A172 (cell line): ENCODE measurements at places on chromosomes 13 and 19. TPM values are rescaled to one million over a fixed set of nuclear protein-coding genes. Genes with fewer than 3 reads are reported as not detected.

DNA sequence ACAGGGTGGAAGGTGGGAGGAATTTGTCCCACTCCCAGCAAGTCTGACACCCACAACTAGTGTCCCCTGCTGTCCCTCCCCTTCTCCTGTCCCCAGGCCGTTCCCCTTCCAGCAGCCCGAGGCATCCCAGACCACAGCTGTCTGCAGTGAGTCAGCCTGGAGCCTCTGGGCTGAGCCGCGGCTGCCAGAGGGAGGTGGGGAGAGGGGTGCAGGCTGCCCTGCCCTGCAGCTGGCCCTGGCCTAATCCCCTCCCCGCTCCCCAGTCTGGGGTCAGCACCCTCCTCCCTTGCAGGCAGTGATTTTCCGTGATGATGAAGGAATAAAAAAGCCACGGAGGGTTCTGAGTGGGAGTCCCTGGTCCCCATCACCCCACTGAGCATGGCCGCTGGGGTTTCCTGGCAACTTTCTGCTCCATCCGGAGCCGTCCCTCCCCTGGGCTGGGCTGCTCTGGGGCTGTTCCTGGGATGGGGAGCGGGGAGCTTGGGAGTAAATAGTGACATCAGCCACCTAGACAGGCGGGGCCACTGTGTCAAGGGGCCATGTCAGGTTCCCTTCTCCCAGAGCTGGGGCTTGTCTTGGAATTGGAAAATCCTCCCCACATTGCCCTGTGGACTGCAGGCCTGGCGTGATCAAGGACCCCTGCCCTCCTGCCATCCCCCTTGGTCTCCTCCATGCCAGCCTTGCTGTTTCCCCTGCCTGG lies 16.8 kb downstream of the SPC24 start:
- peak; percentile 95 for DNase-seq

- no peak for DNase-seq
Measured at GRCh38 chr19:46967578-46968032, 52.0 kb upstream of the NPAS1 start.

DNA sequence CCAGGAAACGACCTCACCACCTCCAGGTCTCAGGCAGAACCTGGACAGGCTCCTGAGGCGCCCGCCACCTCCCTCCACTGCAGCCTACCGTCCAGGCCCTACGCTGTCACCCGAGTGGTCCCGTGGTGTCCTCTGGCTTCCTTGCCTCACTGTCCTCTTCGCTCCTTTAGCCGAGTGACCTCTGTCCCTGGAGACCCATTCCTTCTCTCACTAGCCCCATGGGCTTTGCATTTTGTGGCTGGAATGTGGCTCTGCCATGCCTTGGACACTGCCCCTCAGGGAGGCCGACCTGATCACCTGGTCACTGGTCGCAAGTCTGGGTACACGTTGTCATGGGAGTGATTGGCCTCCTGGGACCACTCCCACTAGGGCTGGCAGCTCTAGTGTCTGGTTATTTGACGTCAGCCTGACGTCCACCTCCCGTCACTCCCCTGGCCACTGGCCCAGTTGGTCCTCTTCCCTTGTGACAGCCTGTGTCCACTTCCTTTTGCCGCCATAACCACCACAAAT lies 17.9 kb downstream of the SLC25A42 start:
- no peak for DNase-seq

DNA sequence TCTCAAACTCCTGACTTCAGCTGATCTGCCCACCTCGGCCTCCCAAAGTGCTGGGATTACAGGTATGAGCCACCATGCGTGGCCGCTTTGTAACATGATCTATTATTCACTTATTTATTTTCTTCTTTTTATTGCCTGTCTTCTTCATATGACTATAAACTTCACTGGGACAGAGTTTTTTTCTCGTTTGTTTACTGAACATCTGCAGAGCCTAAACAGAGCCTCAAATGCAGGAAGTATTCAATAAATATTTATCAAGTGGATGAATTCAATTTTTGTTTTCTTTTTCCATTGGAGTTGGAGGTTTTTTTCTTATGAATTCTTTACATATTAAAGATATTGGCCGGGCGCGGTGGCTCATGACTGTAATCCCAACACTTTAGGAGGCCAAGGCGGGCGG lies 54.7 kb downstream of the SKA3 start:
- DNase-seq, result no peak

GRCh38 chr13:65860306-65860705 lies 1369.8 kb downstream of the PCDH9 start:
- DNase-seq, result no peak

DNA sequence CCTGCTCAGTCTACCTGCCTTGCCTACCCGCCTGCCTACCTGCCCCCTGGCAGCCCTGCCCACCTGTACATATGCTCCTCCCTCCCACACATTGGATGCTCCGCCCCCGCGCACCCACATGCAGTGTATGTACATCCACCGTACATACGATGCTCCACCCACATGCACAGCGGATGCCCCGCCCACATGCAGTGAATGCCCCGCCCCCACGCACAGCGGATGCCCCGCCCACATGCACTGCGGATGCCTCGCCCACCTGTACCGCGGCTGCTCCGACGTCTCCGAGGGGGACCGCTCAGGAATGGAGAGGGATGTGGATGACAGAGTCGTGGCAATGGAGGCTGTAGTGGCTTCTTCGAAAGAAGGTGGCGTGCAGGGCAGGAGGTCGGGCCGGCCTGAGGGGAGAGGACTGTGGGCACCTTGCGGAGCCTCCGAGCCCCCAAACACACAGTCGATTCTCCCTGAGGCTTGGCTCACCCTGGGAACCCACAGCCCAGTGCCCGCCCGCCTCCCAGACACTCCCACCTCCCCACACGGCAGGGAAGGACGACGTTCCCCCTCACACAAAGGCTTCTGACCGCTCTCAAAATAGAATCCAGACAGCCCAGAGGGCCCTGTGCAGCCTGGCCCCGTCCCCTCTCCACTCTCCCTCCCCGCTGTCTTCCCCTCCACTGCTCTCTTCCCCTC lies 16.5 kb upstream of the CACTIN start:
- no peak for DNase-seq

DNA sequence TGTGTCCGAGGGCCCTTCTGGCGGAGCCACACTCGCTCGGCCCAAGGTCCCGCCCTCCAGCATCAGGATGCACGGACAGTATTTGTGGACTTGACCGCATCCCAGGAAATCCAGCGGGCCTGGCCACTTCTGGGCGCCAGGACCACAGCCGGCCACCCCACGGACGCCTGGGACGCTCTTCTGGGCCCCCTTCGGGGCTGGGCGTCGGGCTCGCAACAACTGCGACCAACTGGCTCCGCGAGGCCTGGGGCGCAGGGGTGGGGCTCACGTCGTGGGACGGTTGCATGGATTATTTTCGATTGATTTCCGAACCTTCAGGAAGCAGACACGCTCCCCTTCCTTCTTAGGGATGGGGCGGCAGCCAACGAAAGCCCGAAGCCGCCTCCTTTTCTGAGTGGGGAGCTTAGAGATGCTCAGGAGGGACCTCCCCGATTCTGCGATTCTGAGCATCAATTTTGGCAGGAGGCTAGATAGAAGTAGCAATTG lies 521 bp upstream of the NUP58 start:
- no peak for DNase-seq

DNA sequence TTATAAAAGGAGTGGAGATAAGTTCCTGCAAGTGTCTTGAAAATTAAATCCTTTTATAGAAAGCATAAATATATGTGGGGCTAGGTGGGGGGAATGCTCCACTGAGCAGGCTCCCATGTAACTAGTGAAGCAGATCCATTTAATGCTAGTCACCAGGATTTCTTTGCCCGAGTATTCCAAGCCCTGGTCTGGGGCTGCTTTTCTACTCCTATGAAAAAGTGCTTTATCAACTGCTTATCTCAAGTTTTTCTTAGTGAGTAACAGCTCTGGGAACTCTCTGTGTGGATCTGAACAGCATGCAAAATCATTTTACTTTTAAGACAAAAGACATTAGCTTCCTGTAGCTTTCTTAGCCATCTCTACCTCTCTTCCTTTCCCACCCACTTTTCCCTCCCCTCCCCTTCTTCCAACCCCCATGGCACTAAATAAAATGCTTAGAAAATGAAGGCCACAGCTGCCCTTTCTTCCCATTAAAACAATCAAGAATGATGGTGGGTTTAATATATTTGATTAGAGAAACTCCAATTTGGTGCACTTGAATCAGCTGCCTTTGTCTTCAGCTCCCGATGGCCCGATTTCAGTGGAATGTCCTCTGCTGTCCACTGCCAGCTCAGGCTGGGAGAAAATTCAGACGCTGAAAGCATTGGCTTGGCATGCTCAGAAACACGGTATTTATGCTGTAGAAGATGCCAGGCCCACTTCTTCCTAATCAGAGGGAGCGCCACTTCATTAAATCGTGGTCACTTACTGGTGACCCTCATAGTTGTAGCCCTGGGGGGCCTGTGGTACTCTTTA lies 475.1 kb downstream of the FOXO1 start:
- DNase-seq, result no peak

DNA sequence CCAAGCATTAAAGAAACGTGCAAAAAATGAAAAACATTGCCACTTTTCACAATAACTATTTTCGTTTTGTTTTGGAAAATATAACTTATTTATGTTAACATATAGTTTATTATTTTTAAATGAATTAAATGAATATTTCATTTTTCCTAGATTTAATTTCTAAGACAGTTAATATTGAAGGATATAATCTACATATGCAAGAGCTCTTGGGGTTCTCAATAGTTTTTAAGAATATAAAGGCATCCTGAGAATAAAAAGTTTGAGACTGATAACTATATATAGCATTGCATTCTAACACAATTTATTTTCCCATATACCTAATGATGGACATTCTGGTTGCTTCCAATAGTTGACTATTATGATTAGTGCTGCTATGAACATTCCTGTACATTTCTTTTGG lies 19.9 kb downstream of the ZNF461 start:
- no peak for DNase-seq

- no peak for DNase-seq
Measured at GRCh38 chr13:112101360-112101930, 34.5 kb downstream of the SOX1 start.

- no peak for DNase-seq
Measured at GRCh38 chr19:32302778-32303177, 42.6 kb upstream of the ZNF507 start.

GRCh38 chr13:20405691-20406090 lies 120.0 kb downstream of the CRYL1 start:
- no peak for DNase-seq

GRCh38 chr13:41017817-41018601 lies 1.1 kb downstream of the ELF1 start:
- DNase-seq, result no peak

DNA sequence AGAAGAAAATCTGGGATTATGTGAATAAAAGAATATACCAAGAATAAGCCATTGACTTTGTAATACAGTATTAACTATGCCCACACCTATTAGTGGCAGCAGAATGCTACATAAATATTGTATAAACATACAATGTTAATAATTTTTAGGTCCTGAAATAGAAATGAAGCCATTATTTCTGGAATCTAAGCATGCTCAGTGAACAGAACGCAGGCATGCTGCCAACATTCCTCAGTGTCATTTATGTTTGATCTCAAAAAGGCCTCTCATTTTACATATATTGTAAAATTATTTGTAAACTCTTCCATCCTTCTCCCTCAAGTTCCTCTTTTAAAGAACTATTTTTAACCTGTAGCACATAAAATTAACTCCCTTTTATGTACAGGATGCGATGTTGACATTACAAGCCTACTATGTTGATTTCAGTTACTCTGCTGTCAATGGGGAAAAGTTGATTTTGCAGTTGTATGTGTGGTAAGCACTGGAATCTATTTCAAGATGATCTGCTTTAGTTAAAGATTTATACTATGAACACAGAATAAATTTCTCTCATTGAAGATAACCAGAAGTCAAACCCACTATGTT lies 118.8 kb downstream of the VWA8 start:
- no peak for DNase-seq

GRCh38 chr13:41941174-41941573 lies 19.7 kb downstream of the VWA8 start:
- DNase-seq, result no peak

- no peak for DNase-seq
Measured at GRCh38 chr13:36130193-36130551, 1.0 kb downstream of the DCLK1 start.

GRCh38 chr19:53868892-53869804 lies 1.5 kb downstream of the MYADM start:
- peak; percentile 89 for DNase-seq

GRCh38 chr13:91123456-91124127 lies 223.9 kb upstream of the MIR17HG start:
- no peak for DNase-seq

DNA sequence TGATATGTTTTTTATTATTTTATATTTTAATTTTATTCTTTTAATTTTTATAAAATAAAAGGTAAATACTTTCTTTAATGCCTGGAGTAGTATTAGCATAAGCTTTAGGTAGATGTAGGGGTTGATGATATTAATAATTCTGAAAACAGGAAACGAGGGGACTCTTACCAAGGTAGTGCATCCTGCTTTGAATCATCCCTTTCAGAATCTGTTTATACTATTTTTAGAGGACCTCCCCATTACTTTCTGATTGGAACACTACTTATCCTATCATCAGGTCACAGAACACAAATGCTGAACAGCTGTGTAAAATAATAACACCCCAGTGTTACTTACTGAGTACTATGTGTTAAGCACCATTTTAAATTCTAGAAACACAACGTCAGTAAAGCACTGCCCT lies 27.3 kb downstream of the COG6 start:
- DNase-seq, result no peak

- peak; percentile 31 for DNase-seq
Measured at GRCh38 chr19:33904681-33905080, 108.0 kb downstream of the KCTD15 start.

GRCh38 chr19:41416194-41416674 lies 10.9 kb downstream of the B3GNT8 start:
- DNase-seq, result no peak

DNA sequence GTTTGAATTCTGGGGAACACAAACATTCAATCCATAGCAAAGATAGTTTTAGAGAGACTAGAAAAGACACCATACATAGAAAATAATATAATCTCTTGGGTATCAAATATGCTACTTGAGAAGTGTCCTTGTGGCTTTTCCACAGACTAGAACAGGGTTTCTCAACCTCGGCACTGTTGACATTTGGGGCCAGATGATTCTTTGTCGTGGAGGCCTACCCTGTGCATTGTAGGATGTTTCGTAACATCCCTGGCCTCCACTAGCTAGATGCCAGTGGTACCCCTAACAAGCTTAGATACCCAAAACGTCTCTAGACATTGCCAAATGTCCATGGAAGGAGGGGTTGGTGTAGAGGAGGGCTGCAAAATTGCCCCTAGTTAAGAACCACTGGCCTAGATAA lies 2.2 kb upstream of the ESD start:
- DNase-seq, result no peak

Gene C2CD4C
- 8.8 and 12.2 TPM in 2 replicates for total RNA-seq

Gene ATP13A1
- total RNA-seq, result 48.5 and 93.1 TPM in 2 replicates

Gene ERICH6B
- not detected in 2 replicates for total RNA-seq

Gene ZNF575
- 0.62 TPM in 1 of 2 replicates, not detected in the other for total RNA-seq

Gene WDR87
- total RNA-seq, result not detected in 2 replicates

Gene MYO1F
- total RNA-seq, result 0.02 TPM in 1 of 2 replicates, not detected in the other

Gene SYDE1
- 61.6 and 65.7 TPM in 2 replicates for total RNA-seq

Gene WDR88
- not detected in 2 replicates for total RNA-seq

Gene CGB2
- total RNA-seq, result not detected in 2 replicates

Gene ZNF846
- 1.2 and 3.8 TPM in 2 replicates for total RNA-seq

Gene PDX1
- 0.22 TPM in 1 of 2 replicates, not detected in the other for total RNA-seq

Gene CDX2
- total RNA-seq, result not detected in 2 replicates

Gene STARD13
- 8.3 and 9.0 TPM in 2 replicates for total RNA-seq
